NCI-H1105 (cell line): ENCODE measurements at places on chromosomes 5 and 9.

- peak; percentile 96 for DNase-seq
Measured at GRCh38 chr5:38540314-38540713, 16.1 kb downstream of the LIFR start.

GRCh38 chr5:27316271-27316650 is 277.9 kb upstream of the CDH9 start:
- no peak for DNase-seq

DNA sequence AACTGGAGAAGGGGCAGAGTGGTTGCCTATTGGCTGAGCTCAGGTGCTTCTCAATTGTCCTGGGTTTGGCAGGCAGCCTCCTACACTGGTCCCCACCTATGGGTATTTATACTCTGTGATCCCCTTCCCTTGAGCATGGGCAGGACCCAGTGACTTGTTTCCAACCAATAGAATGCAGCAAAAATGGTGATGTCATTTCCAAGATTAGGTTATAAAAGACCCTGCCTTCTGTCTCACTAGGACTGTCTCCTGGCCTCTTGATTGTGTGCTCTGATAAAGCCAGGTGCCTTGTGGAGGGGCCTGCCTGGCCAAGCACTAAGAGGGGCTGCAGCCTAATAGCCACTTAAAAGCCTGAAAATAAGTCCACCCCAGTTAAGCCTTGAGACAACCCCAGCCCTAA is 76.1 kb downstream of the MSX2 start:
- DNase-seq: no peak

DNA sequence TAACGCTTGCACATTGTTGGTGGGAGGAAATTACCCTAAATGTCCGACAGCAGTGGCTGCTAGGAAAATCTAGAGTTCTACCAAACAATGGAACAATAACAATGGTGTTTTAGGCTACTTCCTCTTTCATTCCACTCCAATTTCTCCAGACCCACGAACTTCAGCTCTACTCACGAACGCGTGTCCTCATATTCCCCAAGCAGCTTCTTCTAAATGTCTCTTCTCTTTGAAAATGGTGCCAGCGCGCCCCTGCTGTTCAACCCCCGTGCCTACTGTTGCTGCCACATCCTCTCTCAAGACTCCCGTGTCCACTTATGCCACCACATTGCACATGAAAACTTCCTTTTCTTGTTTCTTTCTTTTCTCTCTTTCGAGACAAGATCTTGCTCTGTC is 25.6 kb downstream of the OR2V2 start:
- DNase-seq: no peak

- no peak for DNase-seq
Measured at GRCh38 chr5:32837211-32837610, 126.1 kb downstream of the NPR3 start.
